Stimulated activated CD8-positive, alpha-beta memory T cell treated with anti-CD3 and anti-CD28 coated beads, Interleukin-4, amount 100 ng/mL, for 4 hours (primary cell): ENCODE measurements at places on chromosomes 6 and 20.

DNA sequence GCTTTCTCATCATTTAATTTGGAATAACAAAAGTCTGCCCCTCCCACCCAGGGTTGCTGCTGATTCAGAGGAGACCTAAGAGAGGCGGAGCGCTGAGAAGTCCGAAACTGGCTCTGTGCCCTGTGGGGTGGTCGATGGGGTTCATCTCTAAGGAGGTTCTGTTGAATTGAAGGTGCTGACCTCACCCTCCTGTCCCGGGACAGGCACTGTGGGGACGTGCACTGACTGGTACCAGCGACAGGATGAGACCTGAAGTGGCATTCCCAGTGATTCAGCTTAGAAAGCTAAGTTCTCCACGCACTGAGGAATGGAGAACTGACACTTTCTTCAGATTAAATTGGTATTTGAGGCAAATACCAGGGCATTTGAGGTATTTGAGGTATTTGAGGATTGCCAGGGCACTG lies 1.3 kb downstream of the GUCA1B start:
- no peak for DNase-seq

- no peak for DNase-seq
Observed at GRCh38 chr6:120622127-120622631, 712.1 kb downstream of the TBC1D32 start.

GRCh38 chr20:49705358-49705757 lies 8.3 kb downstream of the B4GALT5 start:
- DNase-seq, result no peak

GRCh38 chr6:14443629-14444268 lies 326.2 kb downstream of the CD83 start:
- DNase-seq, result no peak

GRCh38 chr20:30630761-30631160 lies 626.7 kb upstream of the DEFB115 start:
- DNase-seq, result no peak

GRCh38 chr6:43869792-43870659 lies 100.0 kb downstream of the VEGFA start:
- no peak for DNase-seq

GRCh38 chr6:26520237-26520849 lies 17.8 kb upstream of the HMGN4 start:
- DNase-seq, result no peak

DNA sequence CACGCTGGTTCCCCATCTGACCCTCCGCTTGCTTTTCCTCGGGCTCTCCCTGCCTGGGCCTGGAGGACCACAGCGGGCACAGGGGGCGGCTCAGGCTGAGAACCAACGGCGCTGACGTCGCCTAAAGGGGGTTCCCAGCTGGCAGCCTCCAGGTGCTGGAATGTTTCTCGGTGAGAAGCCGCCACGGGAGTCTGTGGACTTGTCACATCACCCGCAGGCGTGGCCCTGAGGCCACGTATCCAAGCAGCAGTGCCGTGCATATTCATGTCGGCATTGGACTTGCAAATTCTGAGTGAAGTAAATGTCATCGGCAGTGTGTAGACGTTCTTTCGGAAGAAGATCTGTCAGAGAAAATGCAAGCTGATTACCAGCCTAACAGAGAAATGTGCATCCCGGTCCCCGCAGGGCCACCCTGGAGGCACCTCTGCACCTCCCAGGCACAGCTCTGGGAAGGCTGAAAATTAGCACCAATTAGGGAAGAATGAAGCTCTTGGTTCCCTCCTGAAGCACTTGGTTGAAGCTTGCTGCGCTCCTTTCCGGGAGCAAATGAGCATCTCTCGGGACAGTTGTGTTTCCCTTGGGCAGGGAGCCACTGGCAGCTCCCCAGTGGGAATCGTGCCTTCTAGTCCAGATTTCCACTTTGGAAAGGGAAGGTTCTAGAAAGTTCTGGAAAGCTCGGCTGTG lies 24.3 kb downstream of the NTSR1 start:
- no peak for DNase-seq

DNA sequence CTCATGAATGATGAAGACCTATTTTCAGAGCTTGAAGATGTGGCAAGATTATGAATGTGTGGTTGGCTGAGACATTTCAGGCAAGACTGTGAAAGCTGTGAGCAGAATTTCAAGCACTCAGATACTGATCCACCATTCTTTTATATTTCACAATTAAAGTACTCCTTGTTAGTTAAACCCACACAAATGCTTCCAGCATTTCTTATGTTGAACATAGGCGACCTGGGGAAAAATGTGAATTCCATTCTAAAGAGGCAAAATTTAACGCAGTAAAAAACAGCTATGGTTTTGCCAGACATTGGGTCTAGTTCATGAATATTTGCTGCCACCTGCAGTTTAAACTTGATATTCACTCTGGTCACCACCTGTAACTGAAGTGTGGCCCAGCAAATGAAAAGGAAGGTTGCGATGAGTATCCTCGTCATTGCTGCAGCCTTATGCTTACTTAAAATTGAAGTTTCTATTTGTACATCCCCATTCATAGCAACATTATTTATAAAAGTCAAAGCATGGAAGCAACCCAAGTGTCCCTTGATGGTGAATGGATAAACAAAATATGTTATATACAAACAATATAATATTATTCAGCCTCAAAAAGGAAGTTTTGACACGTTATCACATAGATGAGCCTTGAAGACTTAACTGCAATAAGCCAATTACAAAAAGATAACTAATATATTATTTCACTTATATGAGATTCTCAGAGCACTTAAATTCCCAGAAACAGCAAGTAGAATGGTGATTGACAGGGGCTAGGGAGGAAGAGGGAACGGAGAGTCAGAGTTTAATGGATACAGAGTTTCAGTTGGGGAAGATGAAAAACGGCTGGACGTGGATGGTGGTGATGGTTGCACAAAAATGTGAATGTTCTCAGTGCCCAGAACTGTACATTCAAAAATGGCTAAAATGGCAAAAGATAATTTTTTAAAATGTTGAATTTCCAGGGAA lies 32.4 kb upstream of the FAM184A start:
- no peak for DNase-seq

DNA sequence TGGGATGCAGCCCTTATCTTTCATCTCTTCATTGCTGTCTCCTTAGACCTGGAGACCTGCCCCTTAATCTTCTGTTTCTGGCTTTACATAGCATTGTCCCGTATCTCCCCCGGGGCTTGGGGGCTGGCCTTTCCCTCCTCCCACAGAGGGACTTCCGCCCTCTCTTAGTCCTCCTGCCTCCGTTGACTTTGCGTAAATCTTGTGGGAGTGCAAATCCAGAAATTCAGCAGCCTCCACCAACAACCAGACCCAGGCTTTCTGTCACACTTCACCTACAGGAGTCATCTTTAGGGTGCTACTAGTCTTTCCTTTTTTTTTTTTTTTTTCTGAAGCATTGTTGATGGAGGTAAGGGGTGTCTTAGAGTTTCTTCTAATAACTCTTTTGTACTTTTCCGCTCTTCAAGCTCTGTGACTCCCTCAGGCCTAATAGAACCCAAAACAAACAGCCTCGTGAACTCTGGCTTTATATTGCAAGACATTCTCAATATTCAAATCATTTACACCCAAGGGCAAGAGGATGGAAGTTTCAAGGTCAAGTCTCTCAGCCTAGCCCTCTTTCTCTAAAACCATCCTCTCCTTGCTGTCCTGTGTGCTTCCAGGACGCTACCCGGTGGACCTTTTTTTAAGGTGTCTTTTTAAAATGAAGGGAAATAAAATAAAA lies 66.2 kb downstream of the RREB1 start:
- DNase-seq, result no peak

- DNase-seq, result no peak
Observed at GRCh38 chr6:157326979-157327378, 3.7 kb upstream of the TMEM242 start.

DNA sequence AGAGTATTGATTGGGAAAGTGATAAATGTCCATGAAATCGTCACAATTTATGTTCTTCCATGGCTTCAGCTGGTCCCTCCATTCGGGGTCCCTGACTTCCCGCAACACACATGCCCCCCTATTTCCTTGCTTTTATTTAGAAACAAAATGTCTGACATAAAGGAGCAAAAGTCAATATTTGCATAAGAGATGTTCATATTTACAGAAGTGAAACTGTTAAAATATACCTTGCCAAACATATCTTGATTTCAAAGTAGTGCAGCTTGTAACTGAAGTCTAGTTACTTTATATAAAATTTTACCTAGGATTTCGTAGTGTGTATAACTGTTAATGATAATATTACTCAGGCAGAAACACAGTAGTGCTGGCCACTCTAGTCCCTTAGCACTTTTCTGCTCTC lies 548.9 kb upstream of the ADGRB3 start:
- DNase-seq, result no peak

GRCh38 chr20:3753098-3753497 lies 14.5 kb downstream of the ADISSP start:
- DNase-seq, result peak; percentile 14

- no peak for DNase-seq
Observed at GRCh38 chr6:137494988-137495702, 951 bp upstream of the OLIG3 start.

- DNase-seq, result no peak
Observed at GRCh38 chr6:114342086-114342825, 567 bp downstream of the HS3ST5 start.

- DNase-seq, result no peak
Observed at GRCh38 chr6:116108836-116109235, 8.2 kb downstream of the NT5DC1 start.

- DNase-seq, result no peak
Observed at GRCh38 chr6:24874776-24875533, 60.8 kb downstream of the RIPOR2 start.

GRCh38 chr6:16632101-16632500 lies 129.2 kb downstream of the ATXN1 start:
- DNase-seq, result no peak

GRCh38 chr6:157813191-157813590 lies 9.9 kb upstream of the SNX9 start:
- no peak for DNase-seq
